ENCODE measurements at places on chromosomes 16 and 17. TPM values are rescaled to one million over a fixed set of nuclear protein-coding genes. Genes with fewer than 3 reads are reported as not detected.
A peak's percentile ranks its signal among the peaks of the same experiment; 100 is the strongest.

GRCh38 chr17:8046929-8047768, 8.3 kb downstream of the ALOX15B start:
- DNase-seq = no peak

- no peak for DNase-seq
Observed at GRCh38 chr16:72198771-72199201, 26.8 kb upstream of the PMFBP1 start.

DNA sequence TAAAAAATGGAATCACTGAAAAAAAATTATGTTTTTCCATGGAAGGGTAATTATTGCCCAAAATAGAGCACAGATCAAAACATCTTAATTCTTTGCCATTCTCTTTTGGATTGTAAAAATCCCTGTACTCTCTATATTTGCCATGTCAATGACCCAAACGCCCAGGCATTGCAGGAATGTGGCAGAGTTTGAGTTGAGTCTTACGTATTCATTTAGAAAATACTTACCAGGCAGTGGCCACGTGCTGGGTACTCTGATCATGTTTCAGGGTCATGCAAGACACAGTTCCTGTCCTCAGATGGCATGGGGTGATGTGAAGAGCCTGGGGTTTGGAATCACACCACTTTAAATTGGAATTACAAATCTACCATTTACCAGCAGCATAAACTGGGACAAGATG, 267.7 kb downstream of the ABCC12 start:
- no peak for DNase-seq

- DNase-seq = no peak
Observed at GRCh38 chr17:80909635-80910034, 82.0 kb upstream of the CHMP6 start.

- no peak for DNase-seq
Observed at GRCh38 chr17:80968602-80969029, 23.0 kb upstream of the CHMP6 start.

DNA sequence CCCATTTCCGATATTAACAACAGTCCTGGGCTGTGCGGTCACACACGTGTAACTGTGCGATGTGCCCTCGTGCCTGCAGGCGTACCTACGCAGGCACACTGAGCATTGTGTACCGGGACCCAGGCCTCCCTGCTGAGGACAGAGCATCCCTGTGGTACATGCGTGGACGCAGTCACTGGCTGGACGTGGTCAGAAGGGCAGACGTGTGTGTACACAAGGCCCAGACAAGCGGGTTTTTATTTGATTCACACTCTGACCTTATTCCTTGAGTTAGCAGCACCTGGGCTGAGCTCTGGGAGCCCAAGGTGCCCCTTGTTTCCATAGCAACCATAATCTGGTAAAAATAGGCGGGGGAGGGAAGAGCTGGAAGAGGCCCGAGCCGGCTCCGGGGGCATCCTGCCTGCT, 19.5 kb downstream of the RAP1GAP2 start:
- DNase-seq = no peak

DNA sequence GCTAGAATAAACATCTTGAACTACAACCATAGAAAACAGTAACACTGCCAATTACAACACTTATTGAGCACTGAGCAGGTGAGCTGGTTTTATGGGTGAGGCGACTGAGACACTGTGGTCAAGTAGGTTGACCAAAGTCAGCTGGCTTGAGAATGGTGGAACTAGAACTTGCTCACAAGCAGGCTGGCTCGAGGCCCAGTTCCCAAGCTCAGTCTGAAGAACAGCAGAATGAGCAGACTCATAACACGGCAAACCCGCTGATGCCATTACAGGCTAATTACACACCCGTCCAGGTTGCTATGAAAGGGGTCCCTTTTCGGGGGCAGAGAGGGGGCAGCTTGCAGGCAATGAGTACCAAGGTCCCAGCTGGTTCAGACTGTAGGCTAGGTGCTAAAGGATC, 6.5 kb downstream of the ZZEF1 start:
- DNase-seq = no peak

MEIOB gene
- not detected for total RNA-seq

ZNF469 gene
- 2.9 TPM for total RNA-seq

DNA sequence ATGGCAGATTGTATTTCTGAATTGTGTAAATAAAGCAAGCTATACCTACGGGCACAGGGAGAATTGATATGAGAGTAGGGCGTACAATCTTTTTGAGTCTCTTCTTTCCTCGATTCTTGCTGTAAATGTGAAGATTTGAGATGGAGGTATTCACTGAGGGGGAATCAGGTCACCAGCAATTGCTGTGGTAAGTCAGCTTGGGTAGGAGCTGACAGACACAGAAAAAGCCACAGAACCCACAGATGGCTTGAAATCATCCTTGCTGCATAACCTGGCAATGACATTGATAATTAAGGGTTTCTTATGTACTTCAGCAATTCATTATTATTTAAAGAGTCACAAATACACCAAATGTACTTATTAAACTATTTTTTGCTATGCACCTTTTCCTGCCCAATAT, 164.2 kb downstream of the CNTNAP4 start:
- no peak for DNase-seq

LITAFD gene
- not detected for total RNA-seq

- DNase-seq = no peak
Observed at GRCh38 chr17:72090108-72090507, 30.7 kb upstream of the SOX9 start.

PSMB10 gene
- 35.3 TPM for total RNA-seq

DNA sequence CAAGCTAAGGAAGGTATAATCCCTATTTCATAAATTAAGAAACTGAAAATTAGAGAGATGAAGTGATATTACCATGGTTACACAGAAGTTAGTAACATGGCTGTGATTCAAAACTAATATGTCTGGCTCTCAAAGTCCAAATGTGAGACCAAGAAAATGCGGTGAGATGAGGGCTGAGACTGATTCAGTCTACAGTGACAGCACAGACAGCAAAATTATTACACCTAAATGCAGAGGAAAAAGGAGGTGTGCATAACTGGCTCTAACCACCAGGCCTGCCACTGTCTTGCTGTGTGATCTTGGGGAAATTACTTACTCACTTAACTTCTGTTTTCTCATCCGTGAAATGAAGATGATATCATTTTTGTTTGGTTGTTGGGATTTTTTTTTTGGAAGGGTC, 270.0 kb upstream of the SOX9 start:
- DNase-seq = no peak

GRCh38 chr17:42669977-42670788, 6.6 kb downstream of the PLEKHH3 start:
- no peak for DNase-seq

DNA sequence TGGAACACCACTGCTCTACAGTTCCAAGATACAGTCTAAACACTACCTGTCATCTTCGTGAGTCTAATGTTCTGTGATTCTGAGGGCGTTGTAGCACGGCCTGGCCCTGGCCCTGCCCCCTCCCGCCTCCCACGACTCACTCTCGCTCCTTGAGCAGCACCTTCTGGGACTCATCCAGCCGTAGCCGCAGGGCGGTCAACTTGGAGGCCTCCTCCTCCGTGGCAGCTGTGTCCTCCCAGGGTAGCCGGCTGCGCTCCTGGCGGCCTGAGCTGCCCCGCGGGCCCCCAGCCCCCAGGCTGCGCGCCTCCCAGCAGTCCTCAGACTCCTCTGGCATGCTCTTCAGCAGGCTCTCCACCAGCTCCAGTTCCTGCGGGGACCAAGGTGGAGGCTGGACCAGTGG, 10.6 kb downstream of the CCDC102A start:
- no peak for DNase-seq

- DNase-seq = no peak
Observed at GRCh38 chr16:50900391-50900942, 158.6 kb downstream of the CYLD start.

GRCh38 chr16:20918486-20919239, 18.1 kb downstream of the LYRM1 start:
- DNase-seq = peak; percentile 64

GRCh38 chr16:84795329-84796053, 24.3 kb upstream of the CRISPLD2 start:
- DNase-seq = peak; percentile 85

CDH15 gene
- total RNA-seq = 1.2 TPM

All from sciatic nerve (tissue), 2 donors.